Right renal pelvis (tissue), 4 donors: ENCODE measurements at places on chromosomes 6 and 20. TPM values are rescaled to one million over a fixed set of nuclear protein-coding genes. Genes with fewer than 3 reads are reported as not detected.

DNA sequence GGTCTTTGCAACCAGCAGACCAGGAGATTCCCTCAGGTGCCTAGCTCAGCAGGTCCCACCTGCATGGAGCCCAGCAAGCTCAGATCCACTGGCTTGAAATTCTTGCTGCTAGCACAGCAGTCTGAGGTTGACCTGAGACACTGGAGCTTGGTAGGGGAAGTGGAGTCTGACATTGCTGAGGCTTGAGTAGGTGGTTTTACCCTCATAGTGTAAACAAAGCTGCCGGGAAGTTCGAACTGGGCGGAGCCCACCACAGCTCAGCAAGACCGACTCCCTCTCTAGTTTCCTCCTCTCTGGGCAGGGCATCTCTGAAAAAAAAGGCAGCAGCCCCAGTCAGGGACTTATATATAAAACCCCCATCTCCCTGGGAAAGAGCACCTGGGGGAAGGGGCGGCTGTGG, 34.3 kb downstream of the PRSS35 start:
- no peak for DNase-seq

- DNase-seq = no peak
These were observed 211.6 kb upstream of the ZNF184 start for GRCh38 chr6:27684264-27685211.

GRCh38 chr6:106974336-106974998, at the start of gene CD24:
TSS of gene CD24 (minus strand) at chr6:106974729. CDS start at chr6:106974646, 83 bp downstream.
- peak; percentile 43 for DNase-seq

- no peak for DNase-seq
These were observed 189.0 kb downstream of the ANKRD60 start for GRCh38 chr20:58039274-58040092.

GRCh38 chr20:45818239-45818638, 5.8 kb downstream of the UBE2C start:
- no peak for DNase-seq

GRCh38 chr20:58024241-58024721, 204.2 kb downstream of the ANKRD60 start:
- DNase-seq = no peak

DNA sequence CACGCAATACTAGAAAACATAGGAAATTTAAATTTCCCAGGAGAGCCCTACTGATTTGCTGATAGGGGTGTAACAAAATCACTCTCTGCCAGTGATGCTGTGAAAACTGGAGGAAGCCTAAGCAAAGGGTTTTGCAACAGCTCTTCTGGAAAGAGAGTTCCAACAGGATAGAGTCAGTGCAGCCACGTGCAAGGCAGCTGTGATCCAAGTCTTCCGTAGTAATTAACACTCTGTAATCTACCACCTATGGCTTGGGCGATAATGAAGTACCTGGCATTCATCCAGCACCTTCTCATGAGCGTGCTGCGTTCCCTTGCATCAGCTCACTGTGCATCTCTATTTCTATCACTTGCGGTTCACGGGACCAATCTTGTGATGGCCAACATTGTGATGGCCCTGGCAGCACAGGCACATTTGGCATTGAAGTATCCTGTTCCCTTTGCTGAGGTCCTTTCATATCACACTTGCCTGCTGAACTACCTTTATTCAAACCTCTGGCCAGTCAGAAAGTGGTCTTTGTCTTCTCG, 48.2 kb downstream of the IRF4 start:
- DNase-seq = no peak

DNA sequence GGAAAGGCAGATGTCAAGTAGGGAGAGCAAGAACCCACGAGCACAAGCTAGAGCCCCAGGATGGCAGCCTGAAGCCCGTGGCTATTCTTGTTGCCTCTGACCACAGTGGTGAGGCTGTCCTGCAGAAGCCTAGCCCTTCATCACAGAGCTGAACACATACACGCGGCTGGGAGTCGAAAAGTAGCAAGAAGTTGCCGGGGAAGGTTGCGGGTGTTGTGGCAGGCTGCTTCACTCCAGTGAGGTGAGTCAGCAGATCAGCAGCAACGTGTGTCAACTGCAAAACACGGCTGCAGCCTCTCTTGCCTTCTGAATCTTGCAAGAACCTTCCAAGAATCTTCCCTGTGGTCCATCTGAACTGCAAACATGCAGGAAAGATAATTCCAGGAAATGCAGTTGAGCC, 10.6 kb upstream of the STX16 start:
- DNase-seq = no peak

DNA sequence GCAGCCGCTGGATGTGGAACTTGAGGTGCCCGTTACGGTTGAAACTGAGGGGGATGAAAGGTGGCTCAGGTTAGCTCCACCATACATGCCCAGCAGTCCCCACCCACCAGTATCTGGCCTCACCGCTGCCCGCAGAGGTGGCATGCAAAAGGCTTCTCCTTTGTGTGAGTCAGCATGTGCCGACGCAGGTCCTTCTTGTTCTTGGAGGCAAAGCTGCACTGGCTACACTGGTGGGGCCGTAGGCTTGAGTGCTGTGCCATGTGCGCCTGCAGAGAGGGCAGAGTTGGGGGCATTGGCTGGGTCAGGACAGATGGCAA, 15.8 kb downstream of the PCIF1 start:
- no peak for DNase-seq

GRCh38 chr6:71737953-71738352, 148.4 kb upstream of the RIMS1 start:
- DNase-seq = no peak

DNA sequence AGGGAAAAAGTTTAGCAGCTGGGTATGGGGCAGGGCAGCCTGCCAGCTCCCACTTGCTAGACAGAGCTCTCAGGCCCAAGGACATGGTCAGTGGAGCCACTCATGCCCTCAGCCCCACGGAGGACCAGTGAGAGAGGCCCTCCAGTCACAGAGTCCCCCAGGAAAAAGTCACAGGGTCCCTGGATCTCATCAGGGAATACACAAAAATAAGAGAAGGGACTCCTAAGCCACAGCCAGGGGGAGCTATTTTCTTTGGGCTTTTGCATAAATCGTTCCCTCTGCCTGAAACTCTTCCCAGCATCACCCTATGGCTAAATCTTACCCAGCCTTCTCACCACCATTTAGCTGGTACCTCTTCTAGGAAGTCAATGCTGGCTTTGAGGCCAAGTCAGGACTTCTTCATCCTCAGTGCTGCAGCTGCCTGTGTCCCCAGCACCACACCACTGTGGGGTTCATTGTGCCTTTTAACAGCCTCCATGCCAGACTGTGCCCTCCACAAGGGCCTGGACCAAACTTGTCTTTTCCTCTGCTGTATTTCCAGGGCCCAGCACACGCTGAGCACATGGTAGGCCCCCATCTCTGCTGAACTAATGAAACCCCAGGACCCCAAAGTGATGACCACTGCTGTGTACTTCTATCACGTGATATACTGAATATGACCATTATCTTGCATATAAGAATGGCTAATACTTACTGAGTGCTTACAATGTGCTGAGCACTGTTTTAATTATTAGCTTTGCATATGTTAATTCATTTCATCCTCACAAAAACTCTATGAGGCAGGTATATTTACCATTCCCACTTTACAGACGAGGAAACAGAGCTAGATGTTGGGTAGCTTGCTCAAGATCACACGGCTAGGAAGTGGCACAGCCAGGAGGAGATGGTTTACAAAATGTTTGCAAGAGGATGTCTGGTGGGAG, 2.0 kb downstream of the ZNF335 start:
- DNase-seq = no peak

GSTA3 gene
- polyA plus RNA-seq = 0.27 TPM

PPARD gene
- polyA plus RNA-seq = 24.1 TPM

MUCL3 gene
- polyA plus RNA-seq = not detected

PLG gene
- polyA plus RNA-seq = 23.4 TPM
